Naive B cell (primary cell): ENCODE measurements at places on chromosomes 5 and 9. TPM values are rescaled to one million over a fixed set of nuclear protein-coding genes. Genes with fewer than 3 reads are reported as not detected.

The ITGA2 gene
- not detected for polyA plus RNA-seq

The LCN2 gene
- 0.44 TPM for polyA plus RNA-seq

The GPR151 gene
- polyA plus RNA-seq: not detected

The BTNL3 gene
- polyA plus RNA-seq: not detected

The CCL27 gene
- not detected for polyA plus RNA-seq

The OMD gene
- polyA plus RNA-seq: 0.21 TPM

The PRELID1 gene
- polyA plus RNA-seq: 176 TPM

The GKAP1 gene
- polyA plus RNA-seq: 6.9 TPM

The PCDHGB4 gene
- polyA plus RNA-seq: not detected

The GFRA3 gene
- polyA plus RNA-seq: not detected

The BTNL9 gene
- polyA plus RNA-seq: 1.4 TPM

The PPP3R2 gene
- polyA plus RNA-seq: not detected
